CD4-positive, alpha-beta T cell treated with Interleukin-4 for 1 hour (primary cell): ENCODE measurements at places on chromosomes 2 and 18.

GRCh38 chr18:26546875-26547645 lies 1.3 kb downstream of the KCTD1 start:
- DNase-seq = no peak

GRCh38 chr18:55515941-55516710 lies 71.9 kb downstream of the TCF4 start:
- DNase-seq = no peak

DNA sequence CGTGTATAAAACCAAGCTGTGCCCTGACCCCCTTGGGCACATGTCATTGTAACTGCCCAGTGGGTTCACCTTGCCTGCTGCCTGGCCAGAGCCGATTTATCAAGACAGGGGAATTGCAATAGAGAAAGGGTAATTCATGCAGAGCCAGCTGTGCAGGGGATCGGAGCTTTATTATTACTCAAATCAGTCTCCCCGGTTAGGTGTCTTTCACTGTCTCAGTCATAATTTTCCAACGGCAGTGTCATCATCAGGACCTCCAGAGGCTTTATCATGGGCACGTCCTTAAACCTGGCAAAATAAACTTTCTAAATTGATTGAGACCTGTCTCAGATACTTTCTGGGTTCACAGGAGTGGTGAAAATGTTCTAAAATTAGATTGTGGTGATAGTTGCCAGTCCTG lies 29.6 kb upstream of the PGAP1 start:
- no peak for DNase-seq

GRCh38 chr2:133732059-133732458 lies 163.8 kb upstream of the NCKAP5 start:
- no peak for DNase-seq

DNA sequence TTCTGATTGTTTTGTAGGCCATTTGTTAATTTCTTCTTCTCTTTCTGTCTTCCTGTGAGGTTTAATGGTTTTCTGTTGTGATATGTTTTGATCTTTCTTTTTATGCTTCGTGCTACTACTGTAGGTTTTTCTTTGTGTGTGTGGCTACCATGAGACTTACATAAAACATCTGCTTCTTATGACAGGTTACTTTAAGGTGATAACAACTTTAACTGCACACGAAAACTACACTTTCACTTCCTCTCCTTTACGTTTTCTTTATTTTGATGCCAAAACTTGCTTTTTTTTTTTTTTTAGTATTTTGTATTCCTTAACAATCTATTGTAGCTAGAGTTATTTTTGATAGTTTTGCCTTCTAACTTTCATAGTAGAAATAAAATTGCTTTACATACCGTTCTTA lies 691.3 kb downstream of the TSN start:
- no peak for DNase-seq

DNA sequence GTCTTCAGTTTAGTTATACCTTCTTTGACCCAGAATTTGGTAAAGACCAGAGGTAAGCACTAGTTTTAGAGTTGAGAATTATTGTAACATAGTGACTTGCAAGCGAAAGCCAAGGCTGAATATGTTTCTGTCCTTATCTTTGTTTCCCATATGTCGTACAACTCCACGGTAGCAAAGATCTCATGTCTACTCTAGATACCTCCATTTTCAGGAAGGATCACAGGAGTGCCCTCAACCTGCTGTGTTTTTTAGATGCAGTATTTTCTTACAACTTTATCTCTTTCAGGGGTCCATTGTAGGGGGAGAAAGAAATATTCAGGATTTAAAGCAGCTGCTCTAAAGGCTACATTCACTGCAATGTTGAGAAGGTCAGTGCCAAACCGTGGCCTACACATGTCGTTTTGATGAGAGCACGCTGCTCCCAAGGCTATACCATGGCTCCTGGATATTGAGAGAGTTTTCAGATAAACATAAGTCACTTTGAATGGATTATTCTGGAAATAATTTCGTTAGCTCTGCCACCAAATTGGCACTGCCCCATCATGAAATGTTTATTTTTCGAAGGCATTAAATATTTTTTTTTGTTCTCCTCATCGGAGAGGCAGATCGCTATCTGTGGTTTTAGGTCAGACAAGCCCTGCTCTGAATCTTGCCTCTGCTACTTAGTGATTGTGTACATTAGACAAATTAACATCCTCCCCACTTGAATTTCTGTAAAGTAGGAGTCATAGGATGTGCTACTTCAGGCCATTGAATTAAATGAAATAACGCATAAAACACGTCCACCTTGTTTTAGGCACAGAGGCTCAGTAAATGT lies 2.1 kb downstream of the RHBDD1 start:
- peak; percentile 43 for DNase-seq

DNA sequence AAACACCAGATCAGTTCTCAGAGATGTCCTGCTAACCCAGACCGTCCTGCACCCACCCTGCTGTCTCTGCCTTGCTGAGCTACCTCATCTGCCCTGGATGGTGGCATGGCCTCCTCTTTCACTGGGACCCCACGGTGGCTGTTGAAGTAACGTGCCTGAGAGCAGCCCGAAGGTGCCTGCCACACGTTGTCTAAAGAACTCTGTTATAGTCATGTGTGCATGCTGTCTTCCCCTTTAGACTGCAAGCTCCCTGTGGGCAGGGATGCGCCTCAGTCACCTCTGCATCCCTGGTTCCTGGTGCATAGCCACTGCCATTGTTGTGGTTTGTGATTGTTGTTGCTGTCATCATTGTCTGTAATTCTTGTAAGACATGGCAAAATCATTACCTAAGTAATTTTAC lies 235.9 kb downstream of the EIPR1 start:
- no peak for DNase-seq

DNA sequence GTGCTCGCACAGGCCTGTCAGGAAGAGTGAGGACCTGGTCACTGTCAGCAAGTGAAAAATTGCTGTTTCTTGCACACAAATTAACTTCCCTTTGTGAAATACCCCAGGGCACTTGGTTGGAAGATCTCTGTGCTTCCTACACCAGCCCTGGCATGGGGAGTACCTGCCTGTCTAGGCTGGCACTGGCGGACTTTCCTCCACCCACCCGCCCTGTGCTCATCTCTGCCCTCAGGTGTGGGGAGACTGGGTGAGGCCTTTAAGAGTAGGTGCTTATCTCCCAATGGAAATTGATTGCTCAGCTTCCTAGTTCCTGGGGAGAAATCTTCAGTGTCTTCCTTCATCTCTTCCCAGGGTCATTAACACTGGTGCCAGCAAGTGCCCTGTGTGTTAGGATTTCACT lies 42.1 kb downstream of the IMPA2 start:
- no peak for DNase-seq

- no peak for DNase-seq
Observed at GRCh38 chr2:222882484-222882928, 21.7 kb downstream of the ACSL3 start.

- DNase-seq = no peak
Observed at GRCh38 chr2:136798766-136799165, 33.4 kb downstream of the THSD7B start.

DNA sequence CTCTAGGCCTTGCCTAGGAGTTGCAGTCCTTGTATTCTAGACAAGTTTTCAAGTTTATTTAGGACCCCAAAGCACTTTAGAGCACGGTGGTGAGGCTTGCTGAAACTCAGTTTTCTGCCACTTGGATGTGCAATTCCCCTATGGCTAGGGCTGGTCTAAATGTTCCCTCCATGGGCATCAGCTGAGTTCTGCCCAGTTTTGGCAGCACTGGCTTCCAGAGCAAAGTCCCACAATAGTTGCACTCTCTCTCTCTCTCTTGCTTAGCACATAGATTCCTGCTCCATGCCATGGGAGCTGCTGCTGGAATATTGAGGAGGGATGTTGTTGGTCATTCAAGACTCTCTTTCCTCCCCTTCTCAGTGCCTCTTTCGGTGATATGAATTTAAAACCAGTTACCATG lies 760.2 kb upstream of the SLC39A10 start:
- DNase-seq = no peak

DNA sequence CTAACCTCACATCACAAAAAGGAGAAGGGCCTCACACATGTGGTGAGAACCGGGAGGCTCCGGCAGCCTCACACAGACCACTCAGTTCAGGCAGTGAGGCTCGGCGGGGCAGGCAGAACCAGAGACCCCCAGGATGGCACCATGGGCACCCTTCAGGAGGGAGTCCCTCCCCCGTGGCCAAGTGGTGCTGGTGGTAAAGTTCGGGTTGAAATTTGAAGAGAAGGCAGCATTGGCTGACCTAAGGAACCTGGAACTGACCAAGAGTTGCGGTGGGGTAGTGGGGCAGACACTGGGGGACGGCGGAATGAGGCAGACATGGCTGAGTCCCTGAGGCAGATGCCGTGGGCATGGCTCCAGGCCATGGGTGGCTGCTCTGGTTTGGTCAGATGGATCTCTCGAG lies 239.3 kb upstream of the MYT1L start:
- no peak for DNase-seq

- no peak for DNase-seq
Observed at GRCh38 chr18:45213040-45213333, 402.3 kb upstream of the SLC14A2 start.

DNA sequence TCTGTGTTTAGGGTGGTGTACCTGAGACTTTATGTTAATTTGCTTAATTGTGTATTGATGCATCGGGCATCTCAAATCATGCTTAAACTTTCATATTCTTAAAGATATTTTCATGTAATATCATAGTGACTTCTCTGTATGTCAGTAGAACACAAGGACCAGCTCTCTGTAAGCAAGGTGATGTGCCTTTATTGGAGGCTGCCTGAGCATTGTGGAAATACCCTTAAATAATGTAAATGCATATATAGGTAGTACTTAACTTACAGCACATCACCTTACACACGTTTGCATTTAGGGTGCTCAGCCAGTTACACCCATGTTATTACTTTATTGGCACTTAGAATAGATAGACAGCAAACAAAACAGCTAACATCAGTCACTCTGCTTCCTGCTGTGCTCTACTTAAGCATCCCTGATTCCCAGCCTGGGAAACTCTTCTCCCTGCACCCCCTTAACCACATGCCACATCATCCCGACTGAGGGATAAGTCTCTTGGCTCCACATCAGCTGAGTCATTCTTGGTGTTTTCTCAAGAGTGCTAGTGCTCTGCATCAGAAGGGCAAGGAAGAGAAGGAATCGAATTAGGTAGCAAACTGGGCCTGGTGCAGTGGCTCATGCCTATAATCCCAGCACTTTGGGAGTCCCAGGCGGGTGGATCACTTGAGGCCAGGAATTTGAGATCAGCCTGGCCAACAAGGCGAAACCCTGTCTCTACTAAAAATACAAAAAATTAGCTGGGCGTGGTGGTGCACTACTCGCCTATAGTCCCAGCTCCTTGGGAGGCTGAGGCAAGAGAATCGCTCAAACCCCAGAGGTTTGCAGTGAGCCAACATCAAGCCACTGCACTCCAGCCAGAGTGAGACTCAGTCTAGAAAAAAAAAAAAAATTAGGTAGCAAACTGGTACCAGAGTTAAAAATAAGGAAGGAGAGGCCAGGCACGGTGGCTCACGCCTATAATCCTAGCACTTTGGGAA lies 108.7 kb downstream of the MAP3K20 start:
- no peak for DNase-seq

DNA sequence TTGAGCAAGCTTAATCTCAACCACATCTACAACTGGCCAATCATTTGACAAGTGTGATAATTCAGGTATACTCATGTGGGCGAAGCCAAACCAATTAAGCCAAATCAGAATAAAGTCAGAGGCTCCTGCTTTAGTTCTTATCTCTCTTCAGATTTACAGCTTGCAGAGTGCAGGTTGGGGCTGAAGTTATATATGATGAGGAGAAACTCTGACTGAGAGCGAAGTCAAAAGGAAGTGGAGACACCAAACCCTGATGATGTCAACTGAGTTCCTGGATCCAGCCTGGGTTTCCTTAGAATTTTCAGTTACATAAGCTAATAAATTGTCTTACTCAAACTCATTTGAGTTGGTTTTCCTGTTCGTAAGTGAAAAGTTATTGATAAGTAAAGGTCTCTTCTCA lies 73.9 kb downstream of the ASXL2 start:
- no peak for DNase-seq

- no peak for DNase-seq
Observed at GRCh38 chr2:238053191-238053776, 7.5 kb upstream of the SCLY start.

GRCh38 chr2:197146995-197147394 lies 163.6 kb downstream of the ANKRD44 start:
- DNase-seq = no peak

- no peak for DNase-seq
Observed at GRCh38 chr2:58677748-58678147, 436.6 kb upstream of the FANCL start.

DNA sequence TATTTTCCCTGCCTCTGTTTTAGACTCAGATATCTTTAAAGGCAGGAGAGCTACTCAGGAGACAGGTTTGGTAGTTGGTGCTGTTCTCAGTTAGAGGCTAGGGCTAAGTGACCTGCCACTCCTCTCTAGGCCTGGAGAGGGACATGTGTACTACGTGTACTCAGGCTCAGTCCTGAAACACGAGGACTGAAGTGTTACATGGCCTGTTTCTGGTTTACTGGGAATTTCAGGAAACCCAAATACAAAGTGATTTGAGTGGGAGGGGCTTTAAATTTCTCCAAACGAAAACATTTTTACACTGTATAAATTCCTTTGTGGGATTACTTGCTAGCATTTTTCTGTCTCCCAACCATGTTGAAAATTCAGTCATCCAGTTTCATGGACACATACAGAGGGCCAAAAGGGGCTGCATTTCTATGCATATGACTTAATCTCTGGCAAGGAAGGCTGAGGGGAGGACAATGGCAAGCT lies 343.3 kb downstream of the CYP26B1 start:
- no peak for DNase-seq

GRCh38 chr18:54506516-54507261 lies 84.4 kb upstream of the DYNAP start:
- no peak for DNase-seq

DNA sequence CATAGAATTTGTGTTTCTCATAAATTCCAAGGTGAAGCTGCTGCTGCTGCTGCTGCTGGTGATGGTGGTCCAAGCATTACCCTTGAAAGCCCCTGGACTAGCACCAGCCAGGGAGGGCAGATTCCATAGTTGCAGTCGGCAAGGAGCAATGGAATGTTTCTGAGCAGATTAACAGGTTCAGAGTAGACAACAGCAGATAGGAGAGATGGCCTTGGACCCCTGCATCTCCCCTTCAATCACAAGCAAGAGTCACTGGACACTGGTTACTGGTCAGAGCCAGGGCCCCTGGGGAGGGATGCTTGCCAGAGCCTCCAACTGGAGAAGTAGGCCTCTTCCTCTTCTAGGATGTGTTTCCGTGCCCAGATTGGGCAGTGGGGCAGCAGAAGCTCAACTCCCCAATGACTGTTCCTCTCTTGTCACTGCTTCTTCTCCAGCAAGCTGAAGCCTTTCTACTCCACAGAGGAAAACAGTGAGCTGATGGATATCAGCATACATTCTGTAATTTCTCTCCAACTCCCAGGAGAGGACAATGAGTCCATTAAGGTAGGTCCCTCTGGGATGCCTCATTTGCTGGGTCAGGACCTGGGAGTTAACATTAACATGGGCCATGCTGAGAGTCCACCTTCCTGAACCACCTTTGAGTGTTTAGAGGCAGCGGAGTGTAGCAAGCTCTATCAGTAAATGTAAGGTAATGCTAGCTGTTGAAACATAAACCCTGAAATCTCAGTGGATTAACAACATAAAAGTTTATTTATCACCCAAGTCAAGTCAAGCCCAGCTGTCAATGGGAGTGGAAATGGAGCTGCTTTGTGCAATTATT lies 35.3 kb downstream of the MROH2A start:
- DNase-seq = peak; percentile 7
